ENCODE measurements at places on chromosomes 1 and 21. TPM values are rescaled to one million over a fixed set of nuclear protein-coding genes. Genes with fewer than 3 reads are reported as not detected.
A peak's percentile ranks its signal among the peaks of the same experiment; 100 is the strongest.

DNA sequence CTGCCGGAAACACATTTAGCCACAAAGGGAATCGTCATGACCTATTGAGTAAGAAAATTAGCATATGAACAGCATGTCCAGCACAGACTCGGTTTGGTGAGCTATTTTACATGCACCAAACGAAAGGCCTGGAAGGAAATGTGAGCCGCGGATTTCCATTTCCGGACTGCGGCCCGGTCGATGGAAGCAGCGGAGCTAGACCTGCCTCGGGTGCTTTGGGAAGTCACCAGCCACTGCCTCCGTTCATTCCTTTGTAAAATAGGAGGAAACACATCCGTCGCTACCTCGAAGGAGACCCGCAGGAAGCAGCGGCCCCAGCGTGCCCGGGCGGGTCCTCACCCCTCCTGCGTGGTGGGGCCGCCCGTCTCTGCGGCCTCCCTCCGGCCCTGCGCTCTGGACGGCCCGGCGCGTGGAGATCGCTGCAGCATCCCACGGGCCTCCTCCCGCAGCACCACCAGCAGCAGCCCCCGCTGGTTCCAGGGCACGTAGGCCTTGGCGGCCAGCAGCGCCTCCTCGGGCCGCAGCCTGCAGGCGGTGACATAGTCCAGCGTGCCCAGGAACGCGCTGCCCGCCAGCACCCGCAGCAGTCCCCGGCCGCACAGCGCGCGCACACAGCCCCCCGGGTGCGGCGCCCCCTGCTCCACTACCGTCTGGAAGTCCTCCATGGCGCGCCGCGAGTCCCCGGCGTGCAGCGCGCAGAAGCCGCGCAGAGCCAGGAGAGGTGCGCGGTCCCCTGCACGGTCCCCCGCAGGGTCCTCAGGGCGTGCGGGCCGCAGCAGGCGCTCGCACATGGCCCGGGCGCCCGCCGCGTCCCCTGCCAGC, 12.1 kb downstream of the TTC34 start:
- no peak for DNase-seq

GRCh38 chr1:165375623-165376022, 19.1 kb upstream of the LMX1A start:
- DNase-seq, result no peak

GRCh38 chr1:235910357-235911299, 43.9 kb upstream of the LYST start:
- DNase-seq, result peak; percentile 45

Gene SYDE2
- 8.3 TPM for total RNA-seq

GRCh38 chr1:30318864-30319718, 404.3 kb downstream of the MATN1 start:
- DNase-seq, result no peak

Gene HMGCS2
- 0.13 TPM for total RNA-seq

Gene NKAIN1
- 1.3 TPM for total RNA-seq

Gene SYT14
- 0.98 TPM for total RNA-seq

DNA sequence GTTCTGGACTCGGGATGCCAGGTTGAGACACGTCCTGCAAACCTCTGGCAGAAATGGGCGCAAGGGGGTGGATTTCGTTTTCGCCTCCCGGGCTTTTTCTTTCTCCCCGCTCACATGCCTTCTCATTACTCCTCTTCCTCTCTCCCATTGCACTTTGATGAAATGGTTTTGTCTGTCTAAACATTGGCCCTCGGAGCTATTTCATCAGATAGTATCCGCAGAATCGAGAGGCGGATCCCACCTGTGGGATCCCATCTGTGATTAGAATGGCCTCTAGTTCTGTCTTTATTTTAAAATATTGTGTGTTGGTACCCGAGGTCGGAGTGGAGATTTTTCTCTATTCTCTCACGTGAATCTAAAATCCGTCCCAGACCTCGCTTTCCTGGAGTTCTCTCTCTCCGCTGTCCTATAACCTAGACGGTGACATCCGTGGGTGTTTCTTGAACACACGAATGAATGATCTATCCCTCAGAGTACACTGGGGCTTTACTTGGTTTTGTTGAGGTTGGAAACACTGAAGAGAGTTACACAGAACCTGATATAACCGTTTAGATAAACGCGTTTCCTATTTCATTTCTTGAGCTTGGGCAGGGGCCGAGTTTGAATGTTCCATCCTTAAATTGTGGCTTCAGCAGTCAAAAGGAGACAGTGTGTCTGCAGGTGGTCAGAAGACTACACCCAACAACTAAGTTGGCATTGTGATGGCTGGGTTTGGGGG, 2.0 kb downstream of the EDARADD start:
- DNase-seq, result no peak

Gene CTSE
- total RNA-seq, result 0.09 TPM

- DNase-seq, result no peak
These were observed 92.1 kb downstream of the TGFBR3 start for GRCh38 chr1:91793877-91794276.

DNA sequence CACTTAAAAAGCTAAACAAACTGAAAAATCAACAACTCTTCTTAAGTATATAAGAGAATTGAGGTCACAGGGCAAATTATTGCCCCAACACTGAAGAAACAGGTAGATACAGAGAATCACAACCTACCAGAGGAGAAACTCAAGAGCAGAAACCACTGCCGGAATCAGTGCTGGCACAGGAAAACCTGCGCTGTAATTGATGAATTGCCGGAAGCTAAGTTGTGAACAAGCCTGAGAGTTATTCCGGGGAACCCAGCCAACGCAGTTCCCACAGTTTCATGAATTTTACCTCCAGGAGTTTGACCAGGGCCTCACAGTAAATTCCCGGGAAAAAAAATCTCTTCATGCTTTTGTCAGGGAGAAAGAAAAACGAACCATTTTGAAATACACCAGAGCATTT, 657.1 kb upstream of the BRINP3 start:
- DNase-seq, result peak; percentile 22

Gene CACHD1
- total RNA-seq, result 14.1 TPM

Gene C1orf87
- 0.71 TPM for total RNA-seq

Gene HNRNPU
- 209 TPM for total RNA-seq

GRCh38 chr1:62057641-62058290, 136.9 kb upstream of the L1TD1 start:
- peak; percentile 38 for DNase-seq

DNA sequence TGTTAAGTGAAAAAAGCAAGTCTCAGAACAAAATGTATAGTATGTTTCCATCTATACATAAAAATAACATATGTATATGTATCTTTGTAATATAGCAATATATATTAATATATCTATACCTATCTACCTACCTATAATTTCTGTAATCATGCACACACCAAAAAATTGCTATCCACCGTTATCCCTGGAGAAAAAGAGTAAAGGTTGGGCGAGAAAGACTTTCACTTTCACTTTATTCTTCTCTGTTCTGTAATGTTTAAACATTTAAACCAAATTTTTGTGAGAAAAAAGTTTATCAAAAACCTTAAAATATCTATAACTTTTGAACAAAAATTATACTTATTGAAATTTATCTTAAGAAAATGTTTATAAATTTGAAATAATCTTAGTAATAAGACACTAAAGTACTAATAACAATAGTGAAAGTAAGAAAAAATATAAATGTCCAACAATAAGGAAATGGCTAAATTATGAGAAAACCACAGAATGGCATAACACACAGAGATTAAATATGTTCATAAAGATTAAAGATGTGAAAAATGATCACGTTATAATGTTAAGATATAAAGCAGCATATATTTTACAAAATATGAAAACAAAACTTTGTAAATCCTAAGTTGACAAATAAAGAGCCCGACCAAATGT, 74.0 kb upstream of the LRRC53 start:
- DNase-seq, result no peak

Gene PRKAA2
- total RNA-seq, result 27.5 TPM

DNA sequence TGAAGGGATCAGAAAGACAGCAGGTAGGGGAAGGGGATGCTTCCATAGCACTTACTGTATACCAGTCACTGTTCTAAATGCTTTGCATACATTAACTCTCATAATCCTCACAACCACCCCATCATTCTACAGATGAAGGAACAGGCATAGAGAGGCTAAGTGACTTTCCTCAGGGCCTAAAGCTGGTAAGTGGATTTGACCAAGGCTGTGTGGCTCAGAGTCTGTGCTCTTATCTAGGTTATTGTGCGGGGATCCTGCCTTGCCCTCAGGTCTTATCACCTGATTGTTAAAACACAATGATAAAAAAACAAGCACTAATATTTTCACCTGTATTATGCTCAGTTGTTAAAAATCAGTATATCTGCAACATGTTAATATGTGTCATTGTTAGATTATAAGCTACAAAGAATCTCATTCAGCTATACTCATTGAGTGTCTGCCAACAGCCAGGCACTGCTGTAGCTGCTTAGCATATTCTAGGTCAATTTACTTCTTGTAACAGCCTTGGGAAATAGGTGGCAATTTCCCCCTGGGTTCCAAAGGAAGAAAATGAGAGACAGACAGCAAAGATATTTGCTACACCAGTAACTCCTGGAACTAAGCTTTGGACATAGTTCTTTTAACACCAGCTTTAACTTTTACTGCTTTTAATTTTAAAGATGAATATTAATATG, 38.6 kb upstream of the RBM15 start:
- DNase-seq, result no peak

- no peak for DNase-seq
These were observed 155.6 kb upstream of the ZNF648 start for GRCh38 chr1:182217071-182217470.

DNA sequence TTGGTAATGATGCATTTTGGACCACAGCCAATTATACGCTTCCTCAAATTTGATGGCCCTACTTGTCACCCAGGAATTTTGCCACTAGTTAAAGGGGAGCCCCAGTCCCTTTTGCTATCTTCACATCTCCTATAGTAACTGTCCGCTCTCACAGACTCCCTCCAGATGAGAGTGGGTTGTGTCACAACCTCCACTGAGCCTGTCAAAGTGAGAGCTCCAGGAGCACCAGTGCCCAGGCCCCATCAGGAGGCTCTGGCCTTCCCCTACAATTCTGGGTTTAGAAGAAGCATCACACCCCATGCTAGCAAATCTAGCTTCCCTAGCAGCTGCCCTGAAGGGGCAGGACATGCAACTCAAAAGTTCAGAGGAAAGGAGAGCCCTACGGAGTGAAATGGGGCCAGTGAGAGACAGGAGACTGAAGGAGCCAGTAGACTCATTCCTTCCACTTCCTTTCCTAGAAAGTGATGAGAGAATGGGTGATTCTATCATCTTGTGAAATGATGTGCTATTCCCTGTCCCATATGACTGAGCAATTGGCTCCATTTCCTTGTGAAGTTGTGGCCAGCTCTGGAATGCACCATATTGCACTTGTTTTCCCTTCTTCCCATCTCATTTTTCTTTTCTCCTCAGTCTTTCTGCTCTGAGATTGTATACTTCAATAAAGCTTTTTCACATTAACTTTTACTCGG, 541.3 kb downstream of the DPYD start:
- peak; percentile 73 for DNase-seq

Gene ARHGEF2
- total RNA-seq, result 100 TPM
